ENCODE measurements at places on chromosomes 12 and 14.

GRCh38 chr14:89947344-89947743 lies 7.2 kb downstream of the EFCAB11 start:
- no peaks in the 10 kb centered on the region for H3K4me1 ChIP-seq
- H3K4me3 ChIP-seq, result no peak overlapping the region
- H3K36me3 ChIP-seq, result peaks cover 9% of the 10 kb centered on the region
- DNase-seq, result no peak
- H3K27me3 ChIP-seq, result no peaks in the 10 kb centered on the region

- no peak overlapping the region for H3K27ac ChIP-seq
- H3K27me3 ChIP-seq, result no peaks in the 10 kb centered on the region
- no peak for DNase-seq
- H3K4me1 ChIP-seq, result no peaks in the 10 kb centered on the region
Measured at GRCh38 chr14:68727315-68728047, 65.4 kb downstream of the ZFP36L1 start.

DNA sequence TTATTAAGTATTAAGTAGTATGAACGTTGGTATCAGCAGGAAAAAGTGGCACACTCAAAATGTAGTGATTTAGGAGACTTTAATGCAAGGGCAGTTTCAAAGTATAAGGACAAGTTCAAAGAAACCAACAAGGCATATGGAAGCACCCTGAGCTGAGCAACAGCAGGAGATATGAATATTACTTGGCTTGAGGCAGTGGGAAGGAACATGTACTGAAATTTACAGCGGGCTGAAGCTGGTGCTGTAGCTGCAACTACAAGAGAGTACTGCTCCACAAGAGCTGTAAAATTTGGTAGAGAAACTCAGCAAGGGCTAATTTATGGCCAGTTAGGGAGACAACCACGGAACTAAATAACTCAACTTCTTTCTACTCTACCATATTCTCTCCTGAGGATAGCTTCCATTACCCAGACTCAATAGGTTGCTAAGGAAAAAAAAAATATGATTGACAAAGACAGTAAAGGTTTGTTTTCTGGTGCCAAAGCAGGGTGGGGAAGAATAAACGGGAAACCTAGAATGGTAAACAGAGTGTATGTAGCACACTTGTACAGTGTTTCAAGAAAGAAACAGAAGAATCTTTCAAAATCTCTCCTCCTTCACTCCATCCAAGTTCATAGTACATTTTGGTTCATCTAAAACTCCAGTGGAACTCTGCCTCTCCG lies 487.8 kb upstream of the MGAT4C start:
- DNase-seq, result no peak
- no peaks in the 10 kb centered on the region for H3K36me3 ChIP-seq
- H3K4me3 ChIP-seq, result no peak overlapping the region
- no peak overlapping the region for H3K27ac ChIP-seq
- no peaks in the 10 kb centered on the region for H3K4me1 ChIP-seq
- H3K27me3 ChIP-seq, result no peaks in the 10 kb centered on the region

GRCh38 chr12:49068879-49069506 lies 786 bp downstream of the RHEBL1 start:
- peak overlapping the region; percentile 93 for H3K27ac ChIP-seq
- peak overlapping the region; percentile 99 for H3K4me3 ChIP-seq
- H3K27me3 ChIP-seq, result no peaks in the 10 kb centered on the region

- no peak for DNase-seq
- H3K27me3 ChIP-seq, result no peaks in the 10 kb centered on the region
- H3K36me3 ChIP-seq, result no peaks in the 10 kb centered on the region
- no peak overlapping the region for H3K4me3 ChIP-seq
- H3K27ac ChIP-seq, result no peak overlapping the region
- H3K4me1 ChIP-seq, result no peaks in the 10 kb centered on the region
Measured at GRCh38 chr12:58224536-58225105, 283.3 kb downstream of the ATP23 start.

GRCh38 chr12:77766224-77766623 lies 64.5 kb upstream of the NAV3 start:
- no peak for DNase-seq
- H3K27ac ChIP-seq, result no peak overlapping the region
- no peak overlapping the region for H3K4me3 ChIP-seq
- H3K36me3 ChIP-seq, result no peaks in the 10 kb centered on the region
- no peaks in the 10 kb centered on the region for H3K27me3 ChIP-seq

GRCh38 chr14:47590767-47591495 lies 84.5 kb downstream of the MDGA2 start:
- H3K27me3 ChIP-seq, result no peaks in the 10 kb centered on the region
- H3K27ac ChIP-seq, result no peak overlapping the region
- no peak overlapping the region for H3K4me3 ChIP-seq

DNA sequence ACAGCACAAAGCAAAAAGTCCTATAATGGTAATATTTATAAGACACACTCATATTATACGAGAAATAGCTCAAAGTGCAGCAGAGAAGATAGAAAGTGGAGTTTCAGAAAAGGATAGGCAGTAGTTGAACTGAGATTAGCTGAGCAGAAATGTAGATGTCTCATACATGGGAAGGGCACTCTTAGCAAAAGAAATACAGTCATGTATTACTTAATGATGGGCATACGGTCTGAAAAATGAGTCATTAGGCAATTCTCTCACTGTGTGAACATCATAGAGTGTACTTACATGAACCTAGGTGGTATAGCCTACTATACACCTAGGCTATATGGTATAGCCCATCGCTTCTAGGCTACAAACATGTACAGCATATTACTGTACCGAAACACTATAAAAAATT lies 671.3 kb downstream of the RPS29 start:
- H3K27me3 ChIP-seq, result peaks cover 4% of the 10 kb centered on the region
- no peaks in the 10 kb centered on the region for H3K36me3 ChIP-seq
- no peak overlapping the region for H3K27ac ChIP-seq
- DNase-seq, result no peak

DNA sequence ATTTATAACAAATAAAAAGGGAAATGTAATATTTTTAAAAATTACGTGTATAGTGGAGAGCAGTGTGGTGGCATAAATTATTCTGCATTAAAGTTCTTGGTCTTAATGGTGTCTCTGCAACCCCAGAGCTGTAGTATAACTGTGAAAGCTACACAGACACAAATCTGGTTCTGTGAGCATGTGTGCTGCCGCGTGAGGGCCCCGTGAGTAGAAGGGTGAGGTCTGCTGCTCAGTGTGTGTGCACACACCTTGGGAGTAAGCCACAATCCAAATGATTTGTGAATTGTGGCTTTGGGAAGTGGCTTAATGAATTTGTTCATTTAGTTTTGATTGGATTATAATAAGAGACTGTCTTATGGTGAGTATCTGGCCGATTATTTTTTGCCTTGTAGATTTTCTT lies 16.8 kb downstream of the PELI2 start:
- peaks cover 23% of the 10 kb centered on the region for H3K27me3 ChIP-seq
- no peaks in the 10 kb centered on the region for H3K36me3 ChIP-seq
- no peak for DNase-seq
- no peak overlapping the region for H3K4me3 ChIP-seq
- H3K27ac ChIP-seq, result no peak overlapping the region

- no peaks in the 10 kb centered on the region for H3K36me3 ChIP-seq
- H3K4me3 ChIP-seq, result no peak overlapping the region
- no peaks in the 10 kb centered on the region for H3K27me3 ChIP-seq
- H3K27ac ChIP-seq, result no peak overlapping the region
Measured at GRCh38 chr12:18146363-18146762, 56.4 kb upstream of the RERGL start.

GRCh38 chr12:93668919-93669418 lies 8.2 kb upstream of the CRADD start:
- H3K36me3 ChIP-seq, result no peaks in the 10 kb centered on the region
- H3K27me3 ChIP-seq, result peaks cover 9% of the 10 kb centered on the region
- no peak overlapping the region for H3K27ac ChIP-seq
- H3K4me1 ChIP-seq, result no peaks in the 10 kb centered on the region
- no peak overlapping the region for H3K4me3 ChIP-seq

DNA sequence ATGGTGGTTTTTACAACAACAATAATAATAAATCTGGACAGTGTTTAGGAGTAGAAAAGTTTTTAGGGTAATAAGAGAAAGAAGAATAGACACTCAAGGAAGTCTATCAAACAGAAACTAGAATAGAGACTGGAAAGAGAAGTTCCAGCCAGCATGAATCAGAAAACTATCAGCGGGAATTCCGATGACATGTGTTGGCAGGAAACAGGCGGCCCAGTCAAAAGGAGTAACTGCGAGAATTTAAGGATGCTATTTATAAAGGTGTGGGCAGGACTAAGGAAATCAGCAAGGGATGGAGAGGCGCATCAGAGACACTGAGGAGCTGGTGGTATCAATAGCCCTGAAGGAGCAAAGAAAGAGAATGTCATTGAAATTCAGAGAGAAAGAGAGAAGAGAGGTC lies 89.9 kb downstream of the TBX5 start:
- no peak overlapping the region for H3K4me3 ChIP-seq
- H3K36me3 ChIP-seq, result no peaks in the 10 kb centered on the region
- peaks cover 4% of the 10 kb centered on the region for H3K27me3 ChIP-seq

- no peaks in the 10 kb centered on the region for H3K27me3 ChIP-seq
- peak overlapping the region; percentile 99 for H3K4me3 ChIP-seq
- peak overlapping the region; percentile 99 for H3K27ac ChIP-seq
- H3K4me1 ChIP-seq, result peaks cover 45% of the 10 kb centered on the region
Measured at GRCh38 chr12:94262228-94263010, 114.0 kb downstream of the PLXNC1 start.

DNA sequence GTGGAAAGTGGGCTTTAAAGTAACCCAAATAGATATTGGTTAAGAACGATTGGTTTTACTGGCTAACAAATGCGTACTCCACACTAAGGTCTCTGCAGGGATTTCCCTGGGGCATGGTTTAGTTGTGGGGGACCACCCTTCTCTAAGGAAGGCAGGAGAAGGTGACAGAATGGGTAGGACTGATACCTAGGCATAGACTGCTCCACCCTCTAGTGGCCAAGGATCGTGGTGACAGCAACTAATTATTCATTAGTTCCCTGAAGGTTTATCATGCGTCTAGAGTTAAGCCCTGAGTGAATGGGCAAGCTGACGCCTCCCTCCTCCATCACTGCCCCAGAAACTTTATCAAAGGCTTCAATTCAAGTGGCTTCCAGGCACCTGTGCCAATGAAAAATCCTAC lies 9.1 kb downstream of the FAM181A start:
- peaks cover 12% of the 10 kb centered on the region for H3K27me3 ChIP-seq
- H3K27ac ChIP-seq, result no peak overlapping the region
- peaks cover 12% of the 10 kb centered on the region for H3K4me1 ChIP-seq
- no peak for DNase-seq
- no peak overlapping the region for H3K4me3 ChIP-seq
- no peaks in the 10 kb centered on the region for H3K36me3 ChIP-seq

- no peak for DNase-seq
- no peak overlapping the region for H3K4me3 ChIP-seq
- H3K36me3 ChIP-seq, result no peaks in the 10 kb centered on the region
- no peaks in the 10 kb centered on the region for H3K27me3 ChIP-seq
- H3K27ac ChIP-seq, result peak overlapping the region; percentile 83
Measured at GRCh38 chr12:68367116-68367515, 35.0 kb upstream of the MDM1 start.

DNA sequence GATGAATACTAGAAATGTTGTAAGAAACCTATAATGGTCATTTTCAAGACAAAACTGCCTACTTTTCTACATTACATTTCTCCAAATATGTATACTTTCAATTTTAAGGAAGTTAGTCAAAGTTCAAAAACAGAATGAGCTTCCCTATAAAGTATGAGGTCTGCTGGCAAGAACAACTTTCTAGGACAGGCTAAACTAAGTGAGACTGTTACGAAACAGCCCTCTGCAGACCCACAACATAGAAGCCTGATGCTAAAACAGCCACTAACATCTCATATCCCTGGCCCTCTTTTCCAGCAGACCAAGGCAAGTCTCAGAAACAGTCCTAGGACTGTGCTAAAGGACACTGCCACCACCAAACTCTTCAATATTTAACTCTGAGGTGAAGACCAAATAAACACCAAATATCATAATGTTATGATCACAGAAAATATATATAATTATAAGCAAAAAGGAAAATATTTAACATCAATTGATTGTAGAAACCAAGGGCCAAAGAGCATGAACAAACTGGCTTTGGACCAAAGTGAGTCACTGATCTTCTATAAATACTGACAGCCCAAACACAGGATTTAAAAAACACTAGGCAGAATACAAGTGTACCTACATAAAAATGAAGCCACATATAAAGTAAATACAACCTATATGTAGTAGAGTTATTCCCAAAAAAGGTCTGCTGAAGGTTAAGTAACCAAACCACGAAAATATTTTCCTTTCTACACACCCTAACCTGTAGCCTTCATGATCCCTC lies 27.7 kb downstream of the PPP4R3A start:
- H3K4me1 ChIP-seq, result peaks cover 80% of the 10 kb centered on the region
- H3K4me3 ChIP-seq, result no peak overlapping the region
- H3K27me3 ChIP-seq, result no peaks in the 10 kb centered on the region
- no peak for DNase-seq
- H3K36me3 ChIP-seq, result peaks cover 27% of the 10 kb centered on the region
- peak overlapping the region; percentile 9 for H3K27ac ChIP-seq

DNA sequence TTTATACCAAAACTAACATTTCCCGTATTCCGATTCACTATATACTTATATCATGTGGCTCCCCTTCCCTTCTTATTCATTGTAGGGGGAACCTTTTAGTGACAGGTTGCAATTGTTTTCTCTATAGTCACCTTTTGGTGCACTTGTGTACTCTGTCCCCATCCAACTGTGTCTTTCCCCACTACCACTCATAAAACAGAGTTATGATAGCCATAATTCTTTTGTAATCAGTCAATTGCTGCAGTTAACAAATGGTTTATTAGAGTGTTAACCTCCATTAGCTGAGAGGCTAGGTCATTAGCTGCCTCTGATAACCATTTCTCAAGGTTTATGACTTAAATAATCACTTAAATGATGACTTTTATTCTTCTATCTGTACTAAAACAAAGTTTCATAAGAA lies 338.1 kb upstream of the SEL1L start:
- no peak for DNase-seq
- H3K4me3 ChIP-seq, result no peak overlapping the region
- H3K27ac ChIP-seq, result no peak overlapping the region
- no peaks in the 10 kb centered on the region for H3K36me3 ChIP-seq

DNA sequence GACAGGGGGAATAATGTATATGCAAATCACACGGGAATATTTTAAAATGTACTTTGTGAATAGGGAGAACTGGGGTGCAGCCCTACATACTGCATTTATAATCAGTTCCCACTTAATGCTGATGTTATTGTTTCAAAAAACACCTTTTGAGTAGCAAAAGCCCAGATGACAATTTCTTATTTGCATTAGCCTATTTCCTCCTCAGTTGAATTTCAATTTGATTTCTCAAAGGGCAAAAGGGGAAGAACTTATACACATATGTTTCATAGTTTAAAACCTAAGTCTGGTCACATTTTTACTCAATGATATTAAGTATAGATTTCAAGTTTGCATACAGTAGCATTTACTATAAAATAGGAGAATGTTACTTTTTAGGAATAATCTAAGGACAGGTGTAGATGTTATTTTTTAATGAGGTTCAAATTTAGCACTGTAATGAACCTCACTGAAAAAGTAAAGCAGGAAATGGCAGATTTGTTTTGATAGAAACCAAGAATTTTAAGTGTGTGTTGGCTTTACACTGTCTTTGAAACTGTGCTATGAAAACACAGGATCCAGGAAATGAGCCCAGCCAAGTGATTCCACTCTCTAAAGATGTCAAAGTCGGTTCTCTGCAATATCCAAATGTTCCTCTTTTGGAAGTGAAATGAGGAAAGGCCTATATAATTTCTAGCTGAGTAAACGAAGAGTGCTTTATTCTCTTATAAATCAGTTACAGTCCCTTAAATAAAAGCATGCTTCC lies 367.4 kb downstream of the BTG1 start:
- H3K27me3 ChIP-seq, result no peaks in the 10 kb centered on the region
- H3K4me3 ChIP-seq, result peak overlapping the region; percentile 81
- H3K4me1 ChIP-seq, result peaks cover 41% of the 10 kb centered on the region
- DNase-seq, result no peak
- H3K36me3 ChIP-seq, result peaks cover 3% of the 10 kb centered on the region

All from naive thymus-derived CD8-positive, alpha-beta T cell (primary cell).